ENCODE measurements at places on chromosomes 4 and X.

DNA sequence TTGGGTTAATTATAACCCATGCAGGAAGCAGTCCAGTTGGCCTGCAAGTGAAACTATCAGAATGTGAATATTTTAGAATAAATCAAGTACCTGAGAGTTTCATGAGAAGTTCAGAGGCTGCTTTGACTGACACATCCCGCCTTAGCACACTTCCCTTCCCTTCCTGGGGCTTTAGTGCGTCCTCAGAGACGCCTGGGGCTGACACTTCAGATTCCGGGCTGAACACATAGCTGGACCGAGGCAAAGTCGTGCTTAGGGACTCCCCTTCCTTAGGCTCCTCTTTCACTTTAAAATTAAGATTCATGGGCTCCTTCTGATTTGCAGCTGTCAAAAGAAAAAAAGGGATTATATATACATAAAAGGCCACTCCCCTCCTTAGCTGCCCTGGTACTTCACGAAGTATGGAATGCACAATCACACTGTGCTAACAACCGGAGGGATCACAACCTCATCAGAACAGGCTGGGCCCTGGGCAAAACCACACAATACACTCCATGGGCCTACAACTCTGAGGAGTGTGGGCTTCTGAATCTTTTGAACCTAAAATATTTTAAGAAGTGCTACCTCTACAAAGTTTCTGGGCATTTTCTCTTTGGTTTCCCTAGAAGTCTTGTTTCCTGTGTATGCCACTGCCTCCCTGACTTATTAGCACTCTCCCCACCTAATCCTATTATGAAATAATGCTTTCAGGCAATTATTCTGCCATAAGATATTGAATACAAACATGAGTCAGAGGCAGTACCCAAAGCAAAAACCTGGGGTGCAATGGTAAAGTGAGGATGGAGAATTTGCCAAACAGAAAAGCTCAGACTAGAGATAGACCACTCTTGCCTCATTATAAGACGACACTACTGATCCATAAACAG lies 68.2 kb downstream of the ZNF827 start:
- DNase-seq = no peak

- no peak for DNase-seq
Observed at GRCh38 chrX:19879735-19880378, 7.5 kb downstream of the SH3KBP1 start.

- no peak for DNase-seq
Observed at GRCh38 chrX:109886122-109886761, 116.7 kb upstream of the TMEM164 start.

DNA sequence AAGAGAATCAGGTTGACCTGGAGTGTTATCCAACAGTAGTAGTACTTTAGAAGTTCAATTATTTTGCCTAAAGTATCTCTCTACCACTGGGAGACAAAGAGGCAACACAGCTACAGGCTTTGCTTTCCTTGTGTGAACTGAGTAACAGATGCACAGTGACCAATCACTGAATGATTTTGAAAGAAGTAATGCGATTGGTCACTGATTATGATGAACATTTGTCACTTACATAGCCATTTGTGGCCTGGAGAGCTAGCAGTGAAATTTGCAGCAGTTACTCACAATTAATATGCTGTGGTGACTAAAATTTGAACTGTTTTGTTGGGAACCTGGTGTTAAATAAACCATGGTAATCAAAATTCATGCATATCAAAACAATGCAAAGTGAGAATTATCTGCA lies 508.7 kb upstream of the DIPK2B start:
- no peak for DNase-seq

- no peak for DNase-seq
Observed at GRCh38 chr4:138951764-138952163, 63.8 kb upstream of the NOCT start.

DNA sequence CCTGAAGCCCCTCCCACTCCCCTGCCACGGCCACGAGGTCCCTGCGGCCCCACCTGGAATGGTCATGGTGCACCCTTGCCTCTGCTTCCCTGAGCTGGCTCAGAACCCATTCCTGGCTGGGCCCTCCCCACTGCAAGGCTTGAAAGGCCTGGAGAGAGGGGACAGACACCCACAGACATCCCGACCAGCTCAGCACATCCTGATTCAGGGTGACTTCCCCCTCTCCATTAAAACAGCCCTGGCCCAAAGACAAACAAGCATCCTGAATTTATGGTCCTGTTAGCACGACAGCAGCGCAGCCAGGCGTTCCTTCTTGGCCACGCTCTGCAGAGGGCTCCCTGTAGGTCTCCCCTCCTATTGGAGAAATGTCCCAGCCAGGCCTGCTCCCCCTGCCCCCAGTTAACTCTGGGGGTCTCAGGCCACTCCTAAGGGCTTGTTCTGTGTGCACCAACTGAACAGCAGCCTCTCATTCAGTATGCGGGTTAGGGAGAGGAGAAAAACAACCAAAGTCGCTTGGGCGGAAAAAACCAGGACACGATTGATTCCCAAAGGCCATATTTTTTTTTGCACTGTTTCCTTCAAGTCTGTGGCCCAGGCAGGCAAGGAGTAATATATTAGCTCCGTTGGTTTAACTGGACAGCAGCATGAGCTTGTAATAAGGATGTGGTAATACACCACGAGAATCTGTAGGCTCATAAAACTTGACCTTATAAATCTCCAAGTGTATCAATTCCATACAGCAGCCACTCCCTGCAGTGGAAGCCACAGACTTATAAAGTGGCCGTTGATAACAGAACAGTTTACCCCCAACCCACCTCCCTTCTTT lies 106.7 kb upstream of the MSX1 start:
- no peak for DNase-seq

DNA sequence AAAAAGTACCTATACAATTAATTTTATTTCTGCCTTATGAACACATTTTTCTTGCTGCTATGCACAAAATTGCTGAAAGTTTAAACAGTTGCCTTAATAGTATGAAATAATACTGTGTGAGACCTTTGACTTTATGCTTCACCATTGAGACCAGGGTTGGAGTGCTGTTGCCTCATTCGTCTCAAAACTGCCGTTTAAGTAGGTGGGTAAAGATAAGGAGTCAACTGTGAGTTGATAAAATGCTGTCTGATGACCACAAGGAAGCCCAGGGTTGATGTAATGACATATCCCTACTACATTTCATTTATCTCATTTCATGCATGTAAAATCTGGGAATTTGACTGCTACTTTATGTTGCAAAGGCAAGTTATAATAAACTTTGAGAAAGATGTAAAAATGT lies 23.4 kb downstream of the STK26 start:
- DNase-seq = no peak

GRCh38 chrX:38347136-38347535 lies 5.3 kb upstream of the OTC start:
- no peak for DNase-seq

DNA sequence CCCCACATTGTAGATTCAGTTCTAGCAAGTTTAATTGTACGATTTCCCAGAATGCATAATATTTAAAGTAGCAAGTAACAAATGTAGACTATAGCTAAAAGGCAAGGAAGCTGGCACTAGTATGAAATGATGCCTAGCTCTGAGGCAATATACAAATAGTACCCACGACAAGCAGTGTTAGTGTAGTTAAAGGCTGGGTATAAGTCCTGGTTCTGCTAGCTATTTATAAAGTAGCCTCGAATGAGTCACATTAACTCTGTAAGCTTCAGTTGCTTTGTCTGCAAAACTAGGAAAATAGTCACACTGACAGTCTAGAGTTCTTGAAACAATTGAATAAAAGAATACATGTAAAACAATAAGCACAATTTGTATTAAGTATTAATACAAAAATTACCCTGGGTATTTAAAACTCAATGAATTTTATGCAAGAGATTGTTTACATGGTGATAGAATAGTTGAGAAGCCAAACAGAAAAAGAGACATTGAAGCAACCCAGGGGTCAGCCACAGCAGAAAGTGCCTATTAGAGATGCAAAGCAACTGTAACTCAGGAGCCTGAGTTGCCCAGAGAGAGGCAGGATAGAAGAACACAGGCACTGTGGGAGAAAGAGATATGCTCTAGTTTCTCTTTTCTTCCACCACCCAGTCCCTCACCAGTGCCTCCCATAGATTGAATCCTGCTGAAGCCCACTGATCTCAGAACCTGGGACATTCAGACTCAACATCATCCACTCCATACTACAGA lies 949.0 kb downstream of the C4orf33 start:
- no peak for DNase-seq

DNA sequence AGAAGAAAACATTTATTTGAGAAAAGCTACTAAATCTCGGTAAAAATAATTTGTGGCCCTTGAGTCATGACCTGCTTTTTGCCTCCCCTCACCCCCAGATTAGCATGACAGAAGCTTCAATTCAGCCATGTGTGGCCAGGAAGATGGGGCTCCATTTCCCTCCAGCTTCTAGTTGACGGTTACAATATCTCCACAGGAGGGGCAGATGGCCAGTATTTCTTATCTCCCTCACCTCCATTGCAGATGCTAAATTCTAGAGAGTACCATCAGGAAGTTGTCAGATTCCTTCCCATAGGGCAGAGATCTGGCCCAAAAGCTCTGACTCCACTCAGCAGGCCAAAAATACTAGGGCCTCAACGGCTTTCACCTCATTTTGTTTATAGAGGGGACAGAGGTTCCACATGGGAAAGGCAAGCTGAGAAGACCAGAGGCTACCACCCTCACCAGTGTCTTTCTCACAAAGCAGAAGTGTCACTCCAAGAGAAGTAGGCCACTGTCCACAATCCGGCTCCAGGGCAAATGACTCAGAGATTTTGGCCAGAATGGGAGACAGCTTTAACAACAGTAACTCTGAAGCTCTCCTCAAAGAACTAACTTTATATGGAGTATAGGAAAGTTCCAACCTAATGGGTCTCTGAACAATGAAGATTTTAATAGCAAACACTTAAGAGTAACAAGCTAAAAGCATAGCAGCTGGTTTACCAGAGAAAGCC lies 108.3 kb downstream of the TBC1D19 start:
- no peak for DNase-seq

- peak; percentile 1 for DNase-seq
Observed at GRCh38 chrX:134782796-134783195, 124.5 kb upstream of the PLAC1 start.

DNA sequence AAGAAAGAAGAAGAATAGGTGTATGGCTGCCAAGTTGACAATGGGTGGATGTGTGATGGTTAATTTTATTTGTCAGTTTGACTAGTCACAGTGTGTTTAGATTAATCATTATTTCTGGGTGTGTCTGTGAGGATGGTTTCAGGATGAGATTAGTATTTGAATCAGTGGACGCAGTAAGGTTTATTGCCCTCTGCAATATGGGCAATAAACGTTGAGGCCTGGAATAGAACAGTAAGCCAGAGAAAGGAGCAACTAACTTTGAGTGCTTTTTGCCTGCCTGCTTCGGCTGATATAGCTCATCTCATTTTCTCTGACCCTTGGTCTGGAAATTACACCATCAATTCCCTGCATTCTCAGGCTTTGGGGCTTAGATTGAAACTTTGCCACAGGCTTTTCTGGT lies 140.8 kb upstream of the SPANXN4 start:
- DNase-seq = no peak

- DNase-seq = no peak
Observed at GRCh38 chr4:186798951-186799659, 75.4 kb upstream of the FAT1 start.

GRCh38 chrX:38701073-38701472 lies 100.2 kb upstream of the MID1IP1 start:
- DNase-seq = no peak

GRCh38 chr4:145251391-145251790 lies 71.0 kb upstream of the OTUD4 start:
- DNase-seq = no peak

GRCh38 chr4:174604198-174604597 lies 81.9 kb upstream of the HPGD start:
- no peak for DNase-seq

GRCh38 chrX:106035064-106035463 lies 3.5 kb downstream of the SERPINA7 start:
- DNase-seq = no peak

DNA sequence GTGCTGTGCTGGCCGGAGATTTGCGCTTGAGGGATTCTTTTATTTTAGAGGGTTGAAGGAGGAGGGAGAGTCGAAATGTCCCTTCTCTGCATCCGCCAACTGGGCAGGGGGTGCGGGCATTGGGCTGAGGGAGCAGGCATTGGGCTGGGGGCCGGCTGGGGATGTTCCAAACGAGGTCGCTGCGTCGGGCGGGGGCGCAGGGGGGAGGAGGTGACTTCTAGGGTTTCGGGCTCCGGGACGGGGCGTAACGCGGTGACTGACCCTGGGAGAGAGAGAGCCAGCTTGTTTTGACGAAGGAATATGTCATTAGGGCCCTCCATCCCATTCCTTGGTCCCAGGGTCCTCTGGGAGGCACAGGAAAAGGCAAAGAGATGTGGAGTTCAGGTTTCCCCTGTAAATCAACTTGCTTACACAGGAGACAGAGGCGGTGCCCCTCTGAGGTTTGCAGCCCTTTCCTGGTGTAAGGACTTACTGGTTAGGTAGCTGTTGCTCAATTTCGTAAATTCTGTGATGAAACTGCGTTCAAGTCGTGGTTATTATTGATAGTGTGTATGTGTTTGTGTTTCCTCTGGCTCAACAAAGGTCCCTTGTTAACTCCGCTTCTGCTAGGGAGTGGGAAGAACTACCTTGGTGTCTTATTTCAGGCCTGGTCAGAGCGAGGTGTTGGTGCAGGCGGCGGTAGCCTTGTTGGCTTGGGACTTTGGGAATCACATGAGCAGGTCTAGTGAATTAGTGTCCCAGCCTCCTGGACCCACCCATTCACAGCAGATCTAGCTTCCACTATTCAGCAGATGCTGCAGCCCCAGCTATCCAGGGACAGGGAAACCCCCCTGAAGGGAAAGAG lies 716 bp downstream of the FHIP1A start:
- no peak for DNase-seq

- no peak for DNase-seq
Observed at GRCh38 chr4:7624396-7624980, 189.8 kb upstream of the PSAPL1 start.

DNA sequence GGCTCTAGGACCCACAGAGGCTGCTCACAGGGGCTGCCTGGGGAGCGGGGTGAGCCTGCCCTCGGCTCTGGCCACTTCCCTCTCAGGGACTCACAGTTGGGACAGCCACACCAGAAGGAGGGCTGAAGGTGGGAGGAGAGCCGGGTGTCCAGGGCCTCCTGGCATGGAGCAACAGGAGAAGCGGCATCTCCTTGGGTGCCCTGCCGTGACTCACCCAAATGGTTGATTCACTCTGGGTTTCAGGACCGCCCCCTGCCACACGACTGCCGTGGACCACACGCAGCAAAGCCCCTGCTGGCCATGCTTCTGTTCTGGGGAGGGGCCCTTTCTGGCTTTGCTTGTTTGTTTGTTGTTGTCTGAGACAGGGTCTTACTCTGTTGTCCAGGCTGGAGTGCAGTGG lies 86.0 kb upstream of the AFAP1 start:
- DNase-seq = no peak

GRCh38 chr4:45121426-45121975 lies 395.1 kb upstream of the GNPDA2 start:
- no peak for DNase-seq

GRCh38 chrX:37314531-37314930 lies 34.6 kb upstream of the PRRG1 start:
- DNase-seq = no peak

DNA sequence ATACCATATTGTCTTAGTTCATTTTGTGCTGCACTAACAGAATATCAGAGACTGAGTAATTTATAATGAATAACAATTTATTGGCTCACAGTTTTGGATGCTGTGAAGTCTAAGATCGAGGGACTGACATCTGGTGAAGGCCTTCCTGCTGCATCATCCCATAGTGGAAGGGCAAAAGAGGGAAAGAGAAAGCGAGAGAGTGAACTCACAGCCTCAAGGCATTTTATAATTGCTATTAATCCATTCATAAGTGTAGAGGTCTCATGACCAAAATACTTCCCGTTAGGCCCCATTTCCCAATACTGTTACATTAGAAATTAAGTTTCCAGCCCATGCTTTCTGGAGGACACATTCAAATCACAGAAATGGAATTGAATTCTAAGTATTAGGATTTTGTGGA lies 554.4 kb downstream of the TRAM1L1 start:
- no peak for DNase-seq

GRCh38 chr4:25590171-25590570 lies 65.5 kb upstream of the SLC34A2 start:
- DNase-seq = no peak
